ENCODE measurements at places on chromosomes 3 and 15. TPM values are rescaled to one million over a fixed set of nuclear protein-coding genes. Genes with fewer than 3 reads are reported as not detected.

DNA sequence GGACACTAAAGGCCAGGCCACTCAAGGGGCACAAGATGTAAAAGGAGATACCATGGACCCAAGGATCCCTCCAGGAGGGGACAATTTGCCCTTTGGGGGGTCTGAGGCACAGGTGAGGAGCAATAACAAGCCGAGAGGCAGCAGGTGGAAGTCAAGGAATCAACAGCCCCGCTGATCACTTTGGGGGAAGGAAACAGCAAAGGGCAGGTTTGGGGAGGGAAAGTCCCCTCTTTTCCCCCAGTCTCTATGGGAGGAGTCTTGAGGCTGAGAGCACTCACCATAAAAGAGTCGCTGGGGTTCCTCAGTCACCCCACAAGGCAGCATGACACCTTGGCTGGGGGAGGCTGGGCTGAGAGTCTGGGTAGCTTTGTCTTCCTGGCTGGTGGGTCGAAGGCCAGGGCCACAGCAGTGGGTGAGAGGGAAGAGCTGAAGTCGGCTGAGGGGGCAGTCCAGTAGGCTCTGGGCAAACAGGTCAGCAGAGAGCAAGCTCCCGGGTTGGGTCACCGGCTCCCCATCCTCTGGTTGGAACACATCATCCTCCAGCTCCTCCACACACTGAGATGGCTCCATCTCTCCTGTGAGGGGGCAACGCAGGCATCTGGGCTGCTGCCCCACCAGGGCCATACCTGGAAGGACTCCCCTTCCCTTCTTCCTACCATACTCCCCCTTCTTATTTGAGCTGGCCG is 3.0 kb downstream of the BMF start:
- peak overlapping the region; percentile 85 for H3K27ac ChIP-seq
- peak; percentile 71 for DNase-seq
- peaks cover 54% of the 10 kb centered on the region for H3K4me1 ChIP-seq
- H3K27me3 ChIP-seq, result no peaks in the 10 kb centered on the region

DNA sequence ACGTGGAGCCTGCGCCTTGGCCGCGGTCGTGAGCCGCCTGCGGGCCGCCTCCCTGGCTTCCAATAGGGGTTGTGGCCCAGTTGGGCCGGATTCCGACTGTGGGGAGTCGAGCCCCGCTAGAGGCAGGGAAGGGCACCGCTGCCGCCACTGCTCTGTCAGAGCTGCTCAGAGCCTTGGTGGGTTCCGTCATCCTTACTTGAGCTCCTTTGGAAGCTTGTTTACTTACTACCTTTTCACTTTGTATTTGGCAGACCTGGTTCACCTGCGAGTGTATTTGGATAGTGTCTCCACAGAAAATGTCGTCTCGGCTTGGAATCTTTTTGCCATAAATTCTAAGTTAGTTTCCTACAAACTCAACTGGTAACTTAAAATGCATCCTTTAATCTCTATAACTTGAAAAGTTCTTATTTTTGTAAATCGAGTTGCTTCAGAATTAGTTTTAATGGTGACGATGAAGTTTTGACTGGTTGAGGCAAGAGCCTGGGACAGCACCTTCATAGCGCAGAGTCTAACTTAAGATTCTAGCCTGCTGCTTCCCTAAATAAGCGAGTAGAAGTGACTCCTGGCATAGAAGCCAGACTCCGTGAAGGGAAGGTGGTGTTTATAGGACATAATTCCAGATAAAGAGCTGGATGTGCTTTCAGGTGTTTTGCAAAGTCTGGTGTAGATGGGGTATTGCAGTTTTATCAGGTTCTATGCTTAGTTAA is 800 bp downstream of the DAG1 start:
- no peaks in the 10 kb centered on the region for H3K36me3 ChIP-seq
- peaks cover 23% of the 10 kb centered on the region for H3K4me1 ChIP-seq
- DNase-seq, result no peak
- no peaks in the 10 kb centered on the region for H3K27me3 ChIP-seq
- peak overlapping the region; percentile 93 for H3K4me3 ChIP-seq

Gene COL6A5
- not detected for total RNA-seq

DNA sequence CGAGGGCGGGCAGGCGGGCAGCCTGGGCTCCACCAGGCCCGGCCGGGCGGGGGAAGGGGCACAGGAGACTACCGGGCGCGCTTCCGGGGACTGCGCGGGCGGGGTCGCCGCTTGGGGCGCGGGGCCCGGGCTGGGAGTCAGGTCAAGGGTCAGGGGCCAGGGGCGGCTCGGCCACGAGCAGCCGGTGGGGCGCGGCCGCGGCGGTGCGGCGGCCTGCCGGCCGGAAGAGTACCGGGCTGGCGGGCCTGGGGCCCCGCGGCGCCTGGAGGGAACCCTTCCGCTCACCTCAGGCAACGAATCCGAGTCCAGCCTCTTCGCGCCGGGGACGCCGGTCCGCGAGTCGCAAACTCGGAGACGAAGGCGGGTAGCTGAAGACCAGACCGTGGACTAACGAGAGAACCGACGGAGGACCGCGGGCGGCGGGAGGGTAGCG is 225 bp downstream of the RHOA start:
- H3K36me3 ChIP-seq, result peaks cover 11% of the 10 kb centered on the region
- no peaks in the 10 kb centered on the region for H3K27me3 ChIP-seq
- DNase-seq, result peak; percentile 78
- peak overlapping the region; percentile 97 for H3K4me3 ChIP-seq
- peaks cover 51% of the 10 kb centered on the region for H3K4me1 ChIP-seq
- H3K27ac ChIP-seq, result peak overlapping the region; percentile 93

Gene KLF13
- total RNA-seq, result 153 TPM

DNA sequence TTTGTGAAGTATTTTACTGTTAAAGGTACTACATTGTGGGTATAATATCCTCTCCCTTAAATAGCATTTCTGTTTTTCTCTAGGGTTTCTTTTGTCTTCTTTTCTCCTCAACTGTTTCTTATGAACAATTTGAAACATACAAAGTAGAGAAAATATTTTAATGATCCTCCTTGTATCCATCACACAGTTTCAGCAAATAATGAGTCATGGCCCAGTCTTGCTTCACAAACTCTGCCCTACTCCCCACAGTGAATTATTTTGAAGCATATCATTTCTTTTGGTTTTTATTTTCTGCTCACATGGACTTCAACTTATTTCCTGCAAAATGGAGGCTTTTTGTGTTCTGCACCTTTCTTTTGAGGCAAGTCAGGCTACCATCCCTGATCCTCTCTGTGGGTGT is 6.1 kb upstream of the SCAANT1 start:
- no peaks in the 10 kb centered on the region for H3K27me3 ChIP-seq
- no peak for DNase-seq
- H3K4me3 ChIP-seq, result no peak overlapping the region
- H3K36me3 ChIP-seq, result peaks cover 26% of the 10 kb centered on the region
- H3K4me1 ChIP-seq, result peaks cover 46% of the 10 kb centered on the region

GRCh38 chr3:31532587-31533168 is at the start of gene STT3B:
Gene STT3B (plus strand): TSS chr3:31532925. CDS start chr3:31532999, 74 bp downstream.
- H3K36me3 ChIP-seq, result no peaks in the 10 kb centered on the region
- H3K27ac ChIP-seq, result no peak within 1 kb of the TSS
- H3K27me3 ChIP-seq, result no peaks in the 10 kb centered on the region
- peaks cover 21% of the 10 kb centered on the region for H3K4me1 ChIP-seq

GRCh38 chr3:116051040-116051439 is 394.2 kb downstream of the LSAMP start:
- no peaks in the 10 kb centered on the region for H3K27me3 ChIP-seq
- no peak overlapping the region for H3K27ac ChIP-seq
- H3K4me3 ChIP-seq, result no peak overlapping the region
- no peaks in the 10 kb centered on the region for H3K4me1 ChIP-seq
- no peak for DNase-seq
